ENCODE measurements at places on chromosomes 1 and 21.
A peak's percentile ranks its signal among the peaks of the same experiment; 100 is the strongest.

- no peak for DNase-seq
Observed at GRCh38 chr1:8116894-8117264, 90.8 kb upstream of the ERRFI1 start.

- DNase-seq, result no peak
Observed at GRCh38 chr1:77948841-77949424, 29.9 kb downstream of the FUBP1 start.

- DNase-seq, result no peak
Observed at GRCh38 chr21:34570313-34570712, 44.6 kb downstream of the RCAN1 start.

DNA sequence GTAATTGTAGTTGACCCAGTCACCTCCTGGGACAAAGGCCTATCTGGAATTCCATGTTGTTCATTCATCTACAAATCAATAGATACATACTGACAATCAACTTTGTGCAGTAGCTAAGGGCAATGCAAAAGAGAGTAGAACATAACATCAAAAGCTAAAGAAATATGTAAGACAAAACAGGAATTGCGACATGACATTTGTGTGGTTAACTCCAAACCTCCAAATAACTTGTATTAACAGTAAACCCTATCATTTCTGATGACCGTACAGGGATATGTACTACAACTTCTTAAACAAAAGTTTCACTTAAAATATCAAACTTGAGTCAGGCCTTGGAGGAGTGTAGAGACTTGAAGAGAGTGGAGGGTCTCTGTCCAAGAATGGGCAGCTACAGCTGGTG lies 317.6 kb downstream of the SPATA17 start:
- no peak for DNase-seq

DNA sequence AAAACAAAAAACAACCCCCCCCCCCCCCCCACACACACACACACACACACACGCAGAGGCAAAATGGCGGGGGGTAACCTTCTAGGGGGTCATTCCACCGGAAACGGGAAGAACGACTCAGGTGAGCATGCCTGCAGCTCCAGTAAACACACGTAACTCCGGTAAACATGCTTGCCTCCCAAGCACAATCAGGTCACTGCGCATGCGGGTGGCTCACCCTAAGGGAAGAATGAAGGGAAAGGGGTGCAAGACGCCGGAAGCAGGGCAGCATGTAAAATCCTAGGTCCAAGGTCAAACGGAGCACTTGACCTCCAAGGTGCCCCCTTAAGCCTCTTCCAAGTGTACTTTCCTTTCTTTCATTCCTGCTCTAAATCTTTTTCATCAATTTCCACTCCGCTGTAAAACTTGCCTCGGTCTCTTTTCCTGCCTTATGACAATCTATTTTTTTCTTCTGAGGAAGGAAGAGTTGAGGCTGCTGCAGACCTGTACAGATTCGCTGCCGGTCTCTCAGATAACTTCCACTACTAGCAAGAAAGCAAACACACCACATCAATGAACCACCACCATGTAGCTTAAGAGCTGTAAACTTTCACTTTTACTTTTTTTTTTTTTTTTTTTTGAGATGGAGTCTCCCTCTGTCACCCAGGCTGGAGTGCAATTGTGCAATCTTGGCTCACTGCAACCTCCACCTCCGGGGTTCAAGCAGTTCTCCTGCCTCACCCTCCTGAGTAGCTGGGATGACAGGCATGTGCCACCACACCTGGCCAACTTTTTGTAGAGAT lies 21.0 kb upstream of the CBR3 start:
- no peak for DNase-seq

DNA sequence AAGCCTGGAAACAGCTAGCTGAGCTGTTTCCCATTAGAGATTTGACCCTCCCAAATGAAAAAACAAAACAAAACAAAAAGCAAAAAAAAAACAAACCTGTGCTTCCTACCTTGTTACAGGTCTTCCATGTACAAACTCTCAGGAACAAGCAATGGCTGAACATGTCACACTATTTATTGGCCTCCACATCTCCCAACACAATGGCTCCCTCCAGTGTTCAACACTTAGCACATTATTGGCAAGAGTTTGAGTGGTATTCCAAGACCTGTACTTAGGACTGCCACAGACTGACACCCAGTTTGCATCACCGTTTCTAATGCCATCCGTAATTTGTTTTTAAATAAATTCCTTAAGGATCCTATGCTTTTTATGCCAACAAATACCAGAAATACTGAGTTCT lies 195.0 kb upstream of the OLFM3 start:
- peak; percentile 37 for DNase-seq

DNA sequence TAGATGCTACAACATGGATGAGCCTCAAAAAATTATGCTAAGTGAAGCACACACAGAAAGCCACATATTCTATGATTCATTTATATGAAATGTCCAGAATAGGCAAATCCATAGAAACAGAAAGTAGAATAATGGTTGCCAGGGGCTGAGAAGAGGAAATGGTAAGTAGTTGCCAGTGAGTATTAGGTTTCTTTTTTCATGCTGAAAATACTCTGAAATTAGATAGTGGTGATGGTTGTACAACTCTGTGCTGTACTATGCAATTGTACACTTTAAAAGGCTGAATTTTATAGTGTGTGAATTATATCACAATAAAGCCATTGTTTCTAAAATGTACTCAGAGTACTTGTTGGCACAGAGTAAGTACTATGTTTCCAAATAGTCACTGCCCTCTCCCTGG lies 15.5 kb upstream of the GFI1 start:
- no peak for DNase-seq

- no peak for DNase-seq
Observed at GRCh38 chr21:41755258-41755933, 11.5 kb downstream of the RIPK4 start.

DNA sequence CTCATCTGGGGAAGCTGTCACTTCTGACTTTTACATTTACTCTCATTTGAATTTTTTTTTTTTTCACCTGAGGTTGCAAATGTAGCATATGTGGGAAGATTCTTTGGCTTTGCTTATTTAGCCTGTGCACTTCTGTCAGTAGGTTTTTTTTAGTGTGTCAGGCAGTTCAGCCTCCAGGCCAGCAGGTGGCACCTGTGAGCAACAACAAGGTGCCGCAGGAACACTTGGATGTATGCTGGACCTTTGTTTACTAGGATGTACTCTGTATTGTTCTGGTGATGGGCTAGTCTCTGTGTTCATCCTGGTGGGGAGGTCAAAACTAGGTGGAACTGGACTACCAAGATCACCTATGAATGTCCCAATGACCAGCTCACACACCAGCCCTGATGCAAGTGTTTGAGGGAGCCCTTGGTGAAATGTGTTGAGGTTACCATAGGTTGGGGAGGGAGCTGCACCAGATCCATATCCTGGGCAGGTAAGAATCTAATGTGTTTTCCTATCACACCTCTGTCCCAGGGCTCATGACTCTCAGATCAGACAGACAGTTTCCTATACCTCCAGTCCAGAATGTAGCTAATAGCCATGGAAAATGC lies 618.2 kb downstream of the BRINP3 start:
- no peak for DNase-seq

DNA sequence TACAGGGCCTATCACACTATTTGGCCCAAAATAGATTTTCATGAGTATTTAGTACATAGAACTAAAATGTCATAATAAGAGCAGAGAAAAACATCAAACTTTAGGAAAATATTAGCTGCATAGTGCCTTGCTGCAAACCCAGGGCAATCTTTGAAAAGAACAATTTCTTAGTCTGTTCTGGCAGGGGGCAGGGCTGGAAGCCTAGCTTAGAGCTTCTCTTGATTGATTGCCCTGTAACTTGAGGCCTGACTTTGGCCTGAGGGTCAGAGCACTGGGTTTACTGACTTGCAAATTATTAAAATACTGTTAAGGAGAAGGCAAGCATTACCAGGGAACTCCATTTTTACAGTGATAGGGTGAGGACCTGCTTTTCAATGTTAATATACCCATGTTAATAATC lies 115.8 kb upstream of the SPAG17 start:
- DNase-seq, result no peak

DNA sequence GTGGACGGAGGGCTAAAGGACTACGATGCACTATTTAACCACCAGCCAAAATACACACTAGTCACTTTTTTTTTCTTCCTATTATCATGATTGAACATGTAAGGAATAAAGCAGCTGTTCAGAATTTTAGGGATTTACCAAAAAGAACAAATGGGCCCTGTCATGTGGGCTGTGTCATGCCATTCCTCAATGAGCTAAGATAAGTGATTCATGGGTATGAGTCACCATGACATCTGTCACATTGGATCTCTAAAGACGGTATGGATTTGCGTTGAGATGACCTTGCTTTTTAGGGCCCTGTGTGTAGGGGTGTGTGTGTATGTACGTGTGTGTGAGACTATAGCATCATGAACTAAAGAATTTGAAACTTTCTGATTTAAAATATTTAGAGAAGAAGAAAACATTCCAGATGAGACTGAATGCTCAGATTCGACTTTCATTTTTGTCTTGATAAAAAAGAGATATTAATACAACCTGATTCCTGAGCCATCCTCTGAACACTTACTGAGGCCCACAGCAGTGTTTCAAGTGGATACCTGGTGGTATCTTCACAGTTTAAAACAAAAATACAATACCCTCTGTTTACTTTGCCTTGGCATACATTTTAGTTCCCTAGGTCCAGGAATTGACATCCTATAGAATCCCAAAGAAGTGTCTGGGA lies 246.1 kb upstream of the DUSP10 start:
- DNase-seq, result no peak

GRCh38 chr1:116911188-116911553 lies 1.5 kb downstream of the PTGFRN start:
- no peak for DNase-seq

- no peak for DNase-seq
Observed at GRCh38 chr1:49527606-49528305, 496.0 kb downstream of the AGBL4 start.

GRCh38 chr1:114466334-114467014 lies 44.5 kb downstream of the TRIM33 start:
- DNase-seq, result no peak

- DNase-seq, result no peak
Observed at GRCh38 chr1:190452272-190452848, 25.3 kb downstream of the BRINP3 start.

DNA sequence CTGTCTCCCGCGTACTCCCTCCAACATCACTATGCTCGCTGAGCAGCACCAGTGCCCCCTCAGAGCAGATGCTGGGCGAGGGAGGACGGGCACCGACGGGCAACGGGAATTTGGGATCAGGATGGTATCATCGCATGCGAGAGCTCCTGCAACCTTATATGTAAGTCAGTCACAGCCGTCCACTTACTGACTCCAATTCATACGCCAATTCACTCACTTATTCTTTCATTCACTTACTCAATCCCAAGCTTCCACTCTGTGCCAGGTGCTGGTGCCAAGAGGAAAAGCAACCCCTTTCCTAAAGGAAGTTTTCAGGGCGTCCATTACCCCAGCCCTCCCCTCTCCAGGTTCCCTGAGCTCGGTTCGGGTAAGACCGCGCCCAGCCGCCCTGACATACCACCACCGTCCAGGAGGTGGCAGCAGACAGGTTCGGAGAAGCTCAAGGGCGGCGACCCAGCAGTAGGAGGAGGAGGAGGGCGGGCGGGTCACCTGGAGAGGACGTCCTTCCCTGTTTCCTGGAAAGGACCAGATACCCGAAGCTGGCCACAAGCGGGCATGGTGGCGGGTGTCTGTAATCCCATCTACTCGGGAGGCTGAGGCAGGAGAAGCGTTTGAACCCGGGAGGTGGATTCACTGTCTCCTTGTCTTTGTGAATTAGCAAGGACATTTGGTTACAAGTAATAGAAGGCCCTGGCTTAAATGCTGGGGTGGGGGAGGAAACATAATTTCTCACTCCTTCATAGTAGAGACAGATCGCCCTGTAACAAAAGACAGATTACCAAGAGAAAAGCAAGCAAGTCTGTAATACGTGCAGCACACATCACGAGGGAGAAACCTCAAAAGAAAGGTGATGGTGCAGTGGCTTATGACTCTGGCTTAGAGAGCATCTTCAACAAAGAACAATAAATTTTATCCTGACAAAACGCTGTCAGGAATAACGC lies 7.6 kb upstream of the IL22RA1 start:
- peak; percentile 73 for DNase-seq

DNA sequence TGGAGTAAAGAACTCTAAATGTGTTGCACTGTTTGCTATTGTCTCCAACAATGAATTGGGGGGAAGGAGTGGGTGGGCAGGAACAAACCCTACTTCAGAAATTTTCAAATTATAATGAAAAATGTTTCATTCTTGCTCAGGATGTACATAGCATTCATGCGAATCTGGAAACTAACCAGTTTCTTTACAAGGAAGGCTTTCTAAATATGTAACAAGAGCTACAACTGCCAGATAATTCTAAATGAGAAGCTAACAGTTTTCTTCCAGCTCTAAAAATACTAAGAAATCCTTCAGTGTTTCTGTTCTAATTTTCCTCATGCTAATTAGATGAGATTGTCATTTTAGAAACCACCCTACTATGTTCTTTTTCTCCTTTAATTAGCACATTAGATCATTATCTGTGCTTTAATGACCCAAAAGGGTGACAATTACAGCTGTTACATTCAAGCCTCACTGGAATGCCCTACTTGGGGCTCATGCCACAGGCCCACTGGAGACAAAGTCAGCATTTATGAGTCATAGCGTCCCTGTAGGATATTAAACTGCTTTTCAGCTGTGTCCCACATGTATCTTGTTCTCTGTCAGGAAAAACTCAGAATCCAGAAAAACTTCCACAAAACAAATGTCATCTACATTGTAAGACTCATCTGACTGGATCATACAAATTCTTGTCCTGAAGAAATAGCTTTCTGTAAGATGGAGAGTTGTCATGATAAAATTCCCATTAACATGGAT lies 804.6 kb upstream of the CXADR start:
- no peak for DNase-seq

DNA sequence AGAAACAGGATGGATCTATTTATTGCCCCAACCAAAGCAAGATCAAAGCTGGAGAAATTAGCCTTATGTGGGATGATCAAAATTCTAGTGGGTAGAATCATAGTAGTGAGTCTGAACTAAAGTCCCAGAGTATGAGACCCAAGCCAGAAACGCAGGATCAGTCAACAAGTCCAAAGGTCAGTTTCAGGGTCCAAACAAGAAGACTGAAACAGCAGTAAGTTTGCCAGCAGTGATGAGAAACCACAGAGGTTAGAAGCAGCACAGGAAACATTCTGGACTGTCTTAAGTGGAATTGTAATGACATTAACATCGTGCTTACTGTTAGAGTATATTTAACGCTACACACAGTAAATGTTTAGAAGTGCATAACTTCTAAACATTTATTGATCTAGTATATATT lies 251.0 kb downstream of the LRRIQ3 start:
- no peak for DNase-seq

DNA sequence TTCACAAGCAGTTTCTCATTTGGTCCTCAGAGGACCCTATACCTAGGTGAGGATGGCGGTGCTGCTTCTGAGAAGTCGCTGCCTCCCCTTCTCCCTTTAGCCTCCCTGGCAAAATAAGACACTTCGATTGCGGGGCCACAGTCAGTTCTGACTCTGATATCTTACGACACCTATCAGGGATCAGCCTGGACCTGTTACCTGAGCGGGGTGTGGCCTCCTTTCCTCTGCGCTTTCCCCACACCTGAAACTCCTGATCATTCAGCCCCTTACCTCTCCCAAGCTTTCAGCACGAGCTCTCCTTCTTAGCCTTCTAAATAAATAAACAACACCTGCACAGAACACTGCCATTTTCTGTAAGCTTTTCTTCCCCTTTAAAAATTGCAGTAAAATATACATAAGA lies 24.6 kb upstream of the GPR137B start:
- DNase-seq, result no peak

Measured in NCI-H1048 (cell line).